Dermis blood vessel endothelial cell (primary cell): ENCODE measurements at places on chromosomes 16 and 17.
A peak's percentile ranks its signal among the peaks of the same experiment; 100 is the strongest.

GRCh38 chr17:59332749-59333377, 1.4 kb downstream of the YPEL2 start:
- peak; percentile 35 for DNase-seq

DNA sequence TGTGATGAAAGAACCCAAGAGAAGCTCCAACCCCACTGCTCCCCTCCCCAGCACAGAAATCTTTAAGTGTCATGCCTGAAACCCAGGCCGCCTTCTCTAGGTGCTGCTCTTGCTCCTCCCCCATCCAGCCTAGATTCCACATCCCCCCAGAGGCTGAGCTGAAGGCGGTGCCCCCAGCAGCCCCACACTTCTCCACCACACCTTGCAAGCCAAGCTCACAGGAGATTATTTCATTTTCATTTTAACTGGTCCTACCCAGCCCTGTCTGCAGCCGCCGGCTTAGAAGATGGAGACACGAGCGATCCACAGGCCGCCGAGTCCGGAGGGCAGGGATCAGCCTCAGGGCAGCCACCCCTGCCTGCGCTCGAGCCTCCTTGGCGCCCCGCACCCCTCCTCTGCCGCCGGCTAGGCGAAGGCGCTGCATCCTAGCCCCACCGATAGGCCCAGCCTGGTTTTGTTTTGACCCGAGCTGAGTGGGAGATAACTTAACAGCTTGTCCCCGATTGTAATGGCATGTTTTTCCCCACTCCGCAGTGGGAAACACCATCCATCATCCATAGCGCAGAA, 125.3 kb downstream of the RBFOX3 start:
- no peak for DNase-seq

GRCh38 chr16:77457046-77457445, 22.2 kb upstream of the ADAMTS18 start:
- peak; percentile 92 for DNase-seq

DNA sequence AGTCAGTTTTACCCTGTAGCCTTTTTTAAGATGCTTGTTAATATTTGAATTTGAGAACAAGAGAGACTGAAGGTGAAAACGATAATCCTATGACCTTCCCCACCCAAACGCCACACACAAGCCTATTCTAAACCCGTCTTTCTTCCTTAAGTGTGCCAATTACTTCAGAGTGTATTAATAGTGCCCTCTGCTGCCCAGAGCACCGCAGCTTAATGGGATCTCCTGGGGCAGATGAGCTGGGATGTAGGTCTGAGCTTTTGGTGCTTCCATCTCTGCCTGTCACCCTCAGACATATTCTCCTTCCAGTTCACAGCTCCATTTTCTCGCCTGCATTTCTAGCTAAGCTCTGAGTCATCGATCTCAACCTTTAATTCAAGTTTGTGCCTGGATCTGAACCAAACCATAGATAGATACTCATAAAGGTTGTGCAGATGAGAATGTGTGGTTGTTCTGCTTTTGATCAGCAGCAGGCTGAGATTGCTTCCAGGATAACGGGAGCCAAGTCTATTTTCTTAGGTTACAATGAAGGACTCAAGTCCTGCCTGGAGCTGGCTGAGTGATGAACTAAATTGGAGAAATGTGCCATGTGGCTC, 46.4 kb upstream of the CDH13 start:
- DNase-seq, result peak; percentile 44

- no peak for DNase-seq
Observed at GRCh38 chr16:12942861-12943260, 41.5 kb downstream of the SHISA9 start.
